ENCODE measurements at places on chromosomes 6 and 20.
A peak's percentile ranks its signal among the peaks of the same experiment; 100 is the strongest.

GRCh38 chr6:135909737-135910387 lies 58.4 kb downstream of the PDE7B start:
- DNase-seq, result peak; percentile 55

- peak; percentile 68 for DNase-seq
Measured at GRCh38 chr20:50980071-50980681, 21.6 kb downstream of the MOCS3 start.

DNA sequence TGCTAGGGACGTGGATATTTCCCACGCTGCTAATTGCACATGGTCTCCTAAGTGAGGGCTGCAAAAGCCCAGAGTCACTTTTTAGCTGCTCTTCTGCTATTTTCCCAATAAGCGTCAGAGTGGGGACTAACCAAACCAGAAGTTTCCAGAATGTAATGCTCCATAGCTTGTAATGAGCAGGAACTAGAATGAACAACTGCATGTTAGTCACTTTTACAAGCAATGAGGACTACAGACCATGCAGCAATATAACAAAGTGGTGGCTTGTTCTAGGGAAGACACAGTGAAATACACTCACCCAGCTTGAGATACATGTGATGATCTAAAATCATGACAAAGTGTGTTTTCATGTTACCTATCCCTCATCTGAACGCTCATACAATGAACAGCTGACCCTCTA lies 314.1 kb upstream of the SGK1 start:
- no peak for DNase-seq

- no peak for DNase-seq
Measured at GRCh38 chr6:159130846-159131245, 38.4 kb upstream of the FNDC1 start.

GRCh38 chr6:165049362-165049761 lies 260.0 kb downstream of the C6orf118 start:
- peak; percentile 40 for DNase-seq

DNA sequence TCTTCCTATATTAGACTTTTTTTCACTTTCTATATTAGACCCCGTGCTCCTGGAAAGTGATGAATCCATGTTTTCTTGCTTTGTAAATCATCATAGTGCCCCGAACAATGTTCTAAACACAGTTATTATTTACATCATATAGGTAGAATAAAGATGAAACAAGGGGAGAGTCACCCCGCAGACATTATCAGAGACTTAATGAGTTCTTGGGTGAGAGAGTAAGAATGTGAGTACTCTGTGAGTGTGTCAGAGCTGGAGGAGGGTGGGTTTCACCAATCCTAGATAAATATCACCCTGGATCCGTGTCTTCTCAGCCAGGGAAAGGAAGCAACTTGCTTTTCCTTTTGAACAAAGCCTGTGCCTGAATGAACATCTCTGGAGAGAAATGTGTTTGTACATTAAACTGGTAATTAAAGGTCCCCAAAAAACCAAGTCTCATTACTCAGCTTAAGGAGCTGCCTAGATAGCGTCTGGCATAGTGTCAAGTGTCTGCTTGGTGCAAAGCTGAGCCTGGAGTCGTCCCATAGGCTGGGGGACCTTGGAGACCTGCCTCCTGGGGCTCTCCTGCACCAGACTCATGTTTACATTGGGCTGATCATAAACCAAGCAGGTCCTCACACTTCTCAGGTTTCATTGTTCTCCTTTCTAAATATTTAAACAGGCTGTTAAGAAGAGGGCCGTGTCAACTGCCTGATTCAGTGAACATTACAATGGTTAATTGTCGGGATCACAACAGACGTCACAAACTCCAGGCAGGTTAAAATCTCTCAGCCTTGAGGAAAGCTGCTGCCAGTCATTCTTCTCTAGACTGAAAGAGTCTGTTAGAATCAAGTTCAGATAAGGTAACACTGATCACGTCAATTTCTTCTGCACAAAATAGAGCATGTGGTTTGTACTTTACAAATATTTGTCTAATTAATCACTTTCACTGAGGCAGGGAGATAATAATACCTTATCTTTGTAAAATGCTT lies 179.7 kb upstream of the MYLIP start:
- DNase-seq, result no peak

DNA sequence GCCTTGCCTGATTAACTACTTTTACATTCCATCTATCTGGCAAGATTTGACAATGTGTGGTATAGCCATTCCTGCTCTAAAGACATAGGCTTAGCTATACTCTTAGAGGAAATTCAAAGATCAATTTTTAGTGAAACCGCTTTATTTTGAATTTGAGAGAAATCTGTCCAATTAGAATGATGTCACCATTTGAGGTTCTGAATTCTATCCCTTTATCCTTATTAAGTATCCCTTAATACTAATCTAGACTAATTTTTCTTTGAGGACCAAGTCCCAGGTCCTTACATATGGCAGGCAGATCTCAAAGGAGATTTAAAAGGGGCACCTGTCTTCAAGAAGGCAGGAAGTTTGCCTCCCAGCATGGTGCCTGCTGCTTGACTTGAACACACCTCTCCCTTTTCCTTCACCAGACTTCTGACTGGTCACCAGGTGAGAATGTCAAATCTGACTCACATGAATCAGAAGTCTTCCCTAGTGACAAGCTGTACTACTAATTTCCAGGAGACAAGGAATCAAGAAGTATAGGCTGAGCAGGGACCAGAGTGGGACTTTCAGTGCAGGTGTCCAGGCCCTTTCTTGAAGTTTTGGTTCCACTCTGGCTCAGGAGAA lies 15.0 kb upstream of the MRAP2 start:
- DNase-seq, result no peak

- DNase-seq, result peak; percentile 50
Measured at GRCh38 chr20:25984933-25985332, 288.3 kb upstream of the ZNF337 start.

DNA sequence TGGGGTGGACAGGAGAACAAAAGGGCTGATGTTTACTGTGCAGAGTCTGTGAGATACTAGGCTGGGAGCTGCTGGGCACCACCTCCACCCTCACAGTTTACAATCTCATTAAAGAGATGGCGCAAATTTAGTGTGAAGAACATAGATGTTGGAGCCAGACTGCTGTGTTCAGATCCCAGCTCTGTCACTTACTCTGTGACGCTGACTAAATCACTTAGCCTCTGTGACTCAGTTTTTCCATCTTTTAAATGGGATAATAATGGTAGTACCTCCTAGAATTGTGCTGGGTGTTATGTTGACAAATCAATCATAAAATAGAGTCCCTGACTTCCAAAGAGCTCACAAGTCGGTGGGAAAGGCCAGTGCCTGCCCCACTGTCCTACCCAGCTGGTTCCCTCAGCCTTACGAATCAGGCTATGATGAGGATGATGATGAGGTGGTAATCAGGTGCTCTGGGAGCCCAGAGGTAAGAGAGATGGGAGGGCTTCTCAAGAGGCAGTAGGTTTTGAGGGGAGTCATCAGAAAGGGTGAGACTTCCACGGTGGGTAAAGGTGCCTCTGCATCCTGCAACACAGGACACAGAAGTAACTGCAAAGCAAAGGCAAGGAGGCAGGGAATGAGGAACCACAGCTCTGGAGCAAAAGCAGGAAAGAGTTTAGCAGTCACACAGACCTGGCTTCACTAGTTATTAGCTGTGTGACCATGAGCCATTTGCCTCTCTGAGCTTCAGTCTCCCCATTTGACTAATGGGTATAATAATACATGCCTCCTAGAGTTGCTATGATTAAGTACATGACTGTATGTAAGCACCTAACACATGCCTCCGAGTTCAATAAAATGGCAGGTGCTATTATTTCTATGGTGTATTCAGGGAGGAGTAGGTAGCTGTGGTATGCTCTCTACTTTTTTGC lies 8.9 kb downstream of the FYN start:
- DNase-seq, result no peak

DNA sequence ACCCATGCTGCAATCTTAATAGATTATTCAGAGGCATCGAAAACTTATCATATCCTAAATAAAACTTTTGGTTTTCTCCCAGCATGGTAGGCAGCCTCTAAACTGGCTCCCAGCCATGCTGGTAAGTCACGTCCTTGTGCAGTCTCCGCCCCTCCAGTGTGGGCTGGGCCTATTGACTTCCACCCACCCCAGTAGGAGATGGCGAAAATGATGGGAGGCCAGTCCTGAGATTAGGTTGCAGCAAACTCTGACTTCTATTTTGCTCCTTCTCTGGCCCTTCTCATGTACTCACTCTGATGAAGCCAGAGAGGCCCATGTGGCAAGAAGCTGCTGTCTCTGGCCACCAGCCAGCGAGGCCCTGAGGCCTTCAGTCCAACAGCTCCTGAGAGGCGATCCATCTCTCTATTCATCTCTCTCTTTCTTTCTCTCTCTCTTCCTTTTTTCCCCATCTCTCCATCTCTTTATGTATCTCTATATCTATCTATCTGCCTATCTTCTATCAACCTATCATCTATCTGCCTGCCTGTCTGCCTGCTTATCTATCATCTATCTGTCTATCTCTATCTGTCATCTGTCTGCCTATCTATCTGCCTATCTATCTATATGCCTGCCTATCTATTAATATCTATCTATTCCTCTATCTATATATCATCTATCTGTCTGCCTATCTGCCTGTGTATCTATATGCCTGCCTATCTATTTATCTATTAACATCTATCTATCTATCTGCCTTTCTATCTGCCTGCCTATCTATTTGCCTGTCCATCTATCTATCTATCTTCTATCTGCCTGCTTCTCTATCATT lies 52.7 kb upstream of the STX16 start:
- DNase-seq, result no peak

DNA sequence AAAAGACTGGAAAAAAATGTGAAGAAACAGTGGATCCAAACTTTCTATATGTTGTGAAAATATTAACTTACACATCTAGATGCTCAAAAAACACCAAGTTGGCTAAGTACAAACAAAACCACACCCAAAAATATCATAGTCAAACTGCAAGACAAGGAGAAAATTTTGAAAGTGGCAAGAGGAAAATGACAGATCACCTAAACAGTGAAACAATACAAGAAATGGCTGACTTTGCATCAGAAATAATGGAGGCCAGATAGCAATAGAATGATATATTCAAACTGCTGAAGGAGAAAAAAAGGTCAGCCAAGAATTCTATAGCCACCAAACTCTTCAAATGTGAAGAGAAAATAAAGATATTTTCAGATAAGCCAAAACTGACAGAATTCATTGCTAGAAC lies 22.4 kb upstream of the UST start:
- no peak for DNase-seq

- DNase-seq, result no peak
Measured at GRCh38 chr6:30360139-30360538, 15.2 kb downstream of the RPP21 start.

DNA sequence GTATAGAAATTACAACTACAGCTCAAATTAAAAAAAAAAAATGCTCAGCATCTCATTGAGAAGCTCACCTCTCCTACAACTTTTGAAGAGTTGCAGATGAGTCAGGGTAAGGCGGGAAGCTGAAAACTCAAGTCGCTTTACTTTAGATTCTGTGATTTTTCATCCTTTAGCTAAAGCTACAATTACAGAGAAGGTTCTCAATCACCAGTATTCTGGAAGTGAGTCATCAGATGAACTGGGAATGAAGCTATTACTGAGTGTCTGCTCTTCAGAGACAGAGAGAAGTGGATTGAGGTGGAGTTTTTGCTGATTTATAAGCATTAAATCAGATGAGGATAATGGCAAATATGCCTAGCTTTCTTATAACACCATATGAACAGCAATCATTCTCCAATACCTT lies 91.9 kb downstream of the TFAP2A start:
- no peak for DNase-seq

GRCh38 chr6:167396068-167396658 lies 71.3 kb downstream of the TTLL2 start:
- DNase-seq, result no peak

DNA sequence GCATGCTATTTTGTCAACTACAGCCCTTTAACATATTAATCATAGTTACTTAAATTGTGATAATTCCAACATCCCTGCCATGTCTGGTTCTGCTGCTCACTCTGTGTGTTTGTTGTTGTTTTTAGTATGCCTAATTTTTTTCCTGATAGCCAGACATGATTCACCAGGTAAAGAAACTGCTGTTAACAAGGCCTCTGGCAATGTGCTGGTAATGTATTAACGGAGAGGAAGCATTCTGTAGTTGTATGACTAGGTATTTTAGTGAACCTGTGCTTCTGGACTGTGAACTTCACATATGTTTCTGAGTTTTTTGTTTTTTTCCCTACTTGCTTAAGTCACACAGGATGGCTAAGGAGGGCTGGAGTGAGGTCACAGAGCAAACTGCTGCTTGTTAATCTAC lies 4.8 kb downstream of the DYNLT2 start:
- DNase-seq, result no peak

- DNase-seq, result no peak
Measured at GRCh38 chr20:17491488-17491887, 39.7 kb downstream of the BFSP1 start.

DNA sequence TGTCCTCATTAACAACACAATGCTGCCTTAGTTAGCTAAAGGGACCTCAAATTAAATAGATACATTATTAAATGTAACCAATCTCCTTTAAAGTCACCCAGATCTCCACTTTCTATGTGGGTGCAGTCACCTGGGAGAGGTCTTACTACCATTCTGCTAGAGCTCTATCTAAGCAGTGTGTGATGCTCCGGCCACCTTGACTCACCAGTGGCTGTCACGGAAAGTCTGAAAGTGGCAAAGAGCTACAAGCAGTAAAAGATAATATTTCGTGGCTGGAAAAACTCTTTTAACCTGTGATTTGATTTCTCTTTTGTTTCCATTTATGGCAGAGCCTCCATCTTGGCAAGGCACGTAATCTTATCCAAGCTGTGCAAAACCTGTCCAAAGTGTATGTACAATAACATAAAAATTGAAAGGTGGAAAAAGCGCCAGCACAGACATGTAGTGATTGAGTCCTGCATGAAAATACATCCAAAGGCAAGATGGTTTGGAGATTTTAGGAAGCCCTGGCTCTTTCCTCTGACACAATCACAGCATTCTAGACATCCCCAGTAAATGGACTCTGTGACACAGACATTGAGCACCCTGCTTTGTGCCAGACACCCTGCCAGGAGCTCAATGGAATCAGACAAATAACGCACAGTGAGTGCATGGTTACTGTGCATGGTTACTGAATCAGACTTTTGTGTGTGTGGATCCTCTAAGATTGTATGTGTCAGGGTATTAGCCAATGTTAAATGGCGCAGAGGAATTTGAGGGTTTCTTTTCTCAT lies 116.6 kb downstream of the ADAT2 start:
- peak; percentile 18 for DNase-seq

GRCh38 chr6:4756247-4756646 lies 20.0 kb upstream of the CDYL start:
- no peak for DNase-seq

GRCh38 chr20:38583306-38583705 lies 2.3 kb downstream of the ADIG start:
- DNase-seq, result no peak

- no peak for DNase-seq
Measured at GRCh38 chr20:62533591-62534495, 58.0 kb upstream of the GATA5 start.

Measured in activated naive CD8-positive, alpha-beta T cell treated with anti-CD3 and anti-CD28 coated beads, Interleukin-2, amount 50 U/mL, for 24 hours (primary cell).